ENCODE measurements at places on chromosomes 5 and 9.

GRCh38 chr5:168931638-168932345 is 352.6 kb upstream of the PANK3 start:
- no peak for DNase-seq

DNA sequence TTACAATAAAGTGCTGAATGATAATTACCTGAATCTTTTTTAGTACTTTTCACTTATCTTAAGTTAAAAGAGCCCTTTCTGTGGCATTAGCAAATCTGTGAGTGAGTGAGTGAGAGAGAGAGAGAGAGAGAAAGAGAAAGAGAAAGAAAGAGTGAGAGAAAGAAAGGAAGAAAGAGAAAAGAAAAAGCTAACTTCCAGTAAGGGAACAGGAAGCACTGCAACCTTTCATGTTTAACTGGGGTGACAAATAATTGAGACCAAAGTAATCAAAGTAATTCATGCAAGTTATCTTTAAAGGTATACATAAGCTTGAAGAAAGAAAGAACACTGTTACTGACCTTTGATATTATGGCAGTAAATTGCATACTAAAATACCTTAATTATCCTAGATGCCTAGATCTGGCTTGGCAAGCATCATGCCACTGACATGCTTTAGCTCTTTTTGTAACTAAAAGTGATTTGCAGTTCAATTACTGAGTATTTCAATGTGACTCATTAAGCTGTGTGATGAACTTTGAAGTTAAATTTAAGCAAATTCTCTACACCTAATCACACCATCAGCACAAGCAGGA is 21.7 kb downstream of the FEM1C start:
- no peak for DNase-seq

DNA sequence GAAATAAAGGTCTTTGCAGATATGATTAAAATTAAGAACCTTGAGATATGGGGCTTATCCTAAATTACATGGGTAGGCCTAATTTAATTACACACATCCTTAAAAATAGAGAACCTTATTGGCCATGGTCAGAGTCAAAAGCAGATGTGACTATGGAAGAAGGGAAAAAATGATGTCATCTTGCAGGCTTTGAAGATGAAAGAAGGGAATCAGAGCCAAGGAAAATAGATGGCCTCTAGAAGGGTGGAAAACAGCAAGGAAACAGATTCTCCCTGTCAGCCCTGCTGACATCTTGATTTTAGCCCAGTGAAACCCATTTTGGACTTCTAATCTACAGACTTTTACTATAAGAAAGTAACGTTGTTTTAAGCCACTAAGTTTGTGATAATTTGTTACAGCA is 37.6 kb upstream of the KCNN2 start:
- DNase-seq = no peak

DNA sequence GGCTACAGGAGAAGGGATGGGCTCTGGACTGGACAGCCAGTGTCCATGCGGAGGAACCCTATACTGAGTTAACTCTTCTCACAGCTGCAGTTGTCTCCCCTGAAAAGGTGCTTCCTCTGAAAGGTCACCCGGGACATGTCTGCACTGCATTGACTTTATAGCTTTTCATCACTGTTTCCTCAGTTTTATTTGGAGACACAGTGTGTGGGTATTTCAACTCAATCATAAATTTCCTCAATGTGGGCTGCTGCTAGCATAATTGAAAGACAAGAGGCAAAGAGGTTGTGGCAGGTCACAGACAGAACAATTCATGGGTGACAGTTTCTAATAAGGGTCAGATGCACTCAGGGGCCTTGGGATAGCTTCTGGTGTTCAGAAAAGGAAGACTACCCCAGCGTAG is 336.8 kb downstream of the KDM4C start:
- no peak for DNase-seq

DNA sequence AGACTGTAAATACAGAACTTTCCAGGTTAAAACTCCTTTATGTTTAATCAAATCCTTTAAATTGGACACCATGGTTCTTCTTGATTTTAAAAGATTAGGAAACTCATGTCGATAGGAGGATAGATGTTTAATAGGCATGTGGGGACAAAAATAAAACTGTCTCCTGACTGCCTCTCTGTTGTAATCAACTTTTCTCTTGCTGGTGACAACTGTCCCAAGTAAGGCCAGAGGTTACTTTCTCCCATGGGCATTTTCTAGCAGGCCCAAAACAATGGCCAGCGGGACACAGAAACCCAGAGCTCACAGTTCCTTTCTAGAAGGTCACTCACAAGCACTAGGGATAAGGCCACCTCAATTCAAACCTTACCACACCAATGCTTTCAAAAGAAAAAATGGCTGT is 14.5 kb downstream of the SLC36A2 start:
- DNase-seq = no peak

- DNase-seq = no peak
These were observed 272.4 kb downstream of the ARRDC3 start for GRCh38 chr5:91110686-91111085.

DNA sequence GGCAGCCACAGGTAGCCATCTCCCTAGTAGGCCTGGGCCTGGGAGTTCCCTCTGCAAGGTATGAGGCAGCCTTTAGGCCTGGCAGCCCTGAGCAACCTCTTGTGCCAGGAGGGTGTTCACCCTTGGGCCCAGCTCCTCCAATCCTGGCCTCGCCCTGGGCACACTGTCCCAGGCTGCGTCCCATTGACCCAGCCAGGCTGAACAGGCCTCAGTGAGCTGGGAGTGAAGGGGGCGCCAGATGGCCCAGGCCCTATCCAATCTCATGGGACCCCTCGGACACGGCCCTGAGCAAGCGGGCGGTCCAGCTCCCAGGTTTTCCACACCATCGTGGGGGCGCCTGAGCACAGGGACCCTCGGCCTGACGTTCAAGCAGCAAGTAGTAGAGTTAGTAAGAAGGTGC is 14.5 kb downstream of the SH3GLB2 start:
- DNase-seq = no peak

DNA sequence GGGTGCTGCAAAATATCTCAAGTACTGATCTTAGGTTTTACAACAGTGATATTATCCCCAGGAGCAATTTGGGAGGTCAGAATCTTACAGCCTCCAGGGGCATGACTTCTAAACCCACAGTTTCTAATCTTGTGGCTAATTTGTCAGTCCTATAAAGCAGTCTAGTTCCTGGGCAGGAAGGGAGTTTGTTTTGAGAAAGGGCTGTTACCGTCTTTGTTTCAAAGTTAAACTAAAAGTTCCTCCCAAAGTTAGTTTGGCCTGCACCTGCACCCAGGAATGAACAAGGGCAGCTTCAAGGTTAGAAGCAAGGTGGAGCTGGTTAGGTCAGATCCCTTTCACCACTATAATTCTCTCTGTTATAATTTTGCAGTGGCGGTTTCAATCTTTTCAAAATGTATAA is 81.7 kb downstream of the SFXN1 start:
- DNase-seq = no peak

Data from stimulated activated CD8-positive, alpha-beta memory T cell treated with anti-CD3 and anti-CD28 coated beads, Interleukin-2, amount 100 ng/mL, for 48 hours (primary cell).